ENCODE measurements at places on chromosomes 2 and 18.

GRCh38 chr2:205495819-205496218, 186.5 kb upstream of the NRP2 start:
- no peak for DNase-seq

GRCh38 chr2:28693223-28693622, 58.4 kb upstream of the PPP1CB start:
- no peak for DNase-seq

DNA sequence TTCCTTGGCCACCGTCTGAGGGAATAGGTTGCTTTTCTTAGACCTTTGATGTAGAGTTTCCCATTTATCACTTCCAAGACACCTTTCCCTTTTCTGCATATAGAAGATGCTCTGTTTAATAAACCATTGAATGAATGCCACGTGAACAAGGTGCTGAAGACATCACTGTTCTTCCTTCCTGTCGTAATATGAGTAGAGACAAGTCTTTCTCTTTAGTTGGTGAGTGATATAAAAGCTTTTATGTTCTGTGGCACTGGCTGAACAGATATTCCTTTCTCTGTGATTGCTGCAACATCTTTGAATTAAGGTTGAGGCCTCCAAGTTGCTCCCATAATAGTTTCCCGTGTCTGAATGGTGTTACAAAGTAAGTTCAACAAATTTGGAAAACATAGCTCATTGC, 38.7 kb downstream of the TTC39C start:
- no peak for DNase-seq

DNA sequence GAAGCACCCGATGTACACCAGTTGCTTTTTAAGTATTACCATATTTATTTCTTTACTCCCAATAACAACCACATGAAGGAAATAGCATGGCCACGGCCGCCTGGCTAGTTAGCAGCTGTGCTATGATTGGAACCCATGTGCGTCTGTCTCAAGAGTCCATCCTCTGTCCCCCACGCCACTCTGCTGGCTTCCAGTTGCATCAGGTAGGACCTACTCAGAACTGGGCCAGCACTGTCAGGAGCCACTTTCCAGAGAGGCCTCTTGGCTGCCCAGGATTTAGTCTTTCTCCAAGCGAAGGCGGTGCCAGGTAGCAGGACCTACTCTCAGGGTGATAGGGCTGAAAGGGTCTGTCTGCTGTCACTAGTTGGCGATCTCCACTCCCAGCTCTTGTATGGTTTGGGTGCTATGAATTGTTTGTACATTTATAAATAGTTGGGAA, 22.1 kb downstream of the ASB18 start:
- no peak for DNase-seq

DNA sequence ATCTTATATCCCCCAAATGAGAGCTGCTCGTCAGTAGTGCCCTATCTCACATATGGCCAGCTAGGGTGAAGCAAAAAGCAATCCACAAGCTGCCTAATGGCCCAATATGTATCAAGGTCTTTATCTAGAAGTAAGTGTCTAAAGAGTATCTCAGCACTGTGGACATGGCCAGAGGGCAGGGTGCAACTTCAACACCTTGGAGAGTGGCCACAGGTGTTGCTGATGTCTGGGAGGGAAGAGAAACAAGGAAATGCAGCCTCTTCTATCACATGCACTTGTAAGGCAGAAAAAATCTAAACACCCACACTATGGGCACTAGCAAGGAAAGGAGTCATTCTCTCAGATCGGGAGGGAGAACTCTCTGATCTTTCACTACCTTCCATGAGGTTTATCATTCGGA, 23.7 kb upstream of the MRPL19 start:
- DNase-seq, result no peak

DNA sequence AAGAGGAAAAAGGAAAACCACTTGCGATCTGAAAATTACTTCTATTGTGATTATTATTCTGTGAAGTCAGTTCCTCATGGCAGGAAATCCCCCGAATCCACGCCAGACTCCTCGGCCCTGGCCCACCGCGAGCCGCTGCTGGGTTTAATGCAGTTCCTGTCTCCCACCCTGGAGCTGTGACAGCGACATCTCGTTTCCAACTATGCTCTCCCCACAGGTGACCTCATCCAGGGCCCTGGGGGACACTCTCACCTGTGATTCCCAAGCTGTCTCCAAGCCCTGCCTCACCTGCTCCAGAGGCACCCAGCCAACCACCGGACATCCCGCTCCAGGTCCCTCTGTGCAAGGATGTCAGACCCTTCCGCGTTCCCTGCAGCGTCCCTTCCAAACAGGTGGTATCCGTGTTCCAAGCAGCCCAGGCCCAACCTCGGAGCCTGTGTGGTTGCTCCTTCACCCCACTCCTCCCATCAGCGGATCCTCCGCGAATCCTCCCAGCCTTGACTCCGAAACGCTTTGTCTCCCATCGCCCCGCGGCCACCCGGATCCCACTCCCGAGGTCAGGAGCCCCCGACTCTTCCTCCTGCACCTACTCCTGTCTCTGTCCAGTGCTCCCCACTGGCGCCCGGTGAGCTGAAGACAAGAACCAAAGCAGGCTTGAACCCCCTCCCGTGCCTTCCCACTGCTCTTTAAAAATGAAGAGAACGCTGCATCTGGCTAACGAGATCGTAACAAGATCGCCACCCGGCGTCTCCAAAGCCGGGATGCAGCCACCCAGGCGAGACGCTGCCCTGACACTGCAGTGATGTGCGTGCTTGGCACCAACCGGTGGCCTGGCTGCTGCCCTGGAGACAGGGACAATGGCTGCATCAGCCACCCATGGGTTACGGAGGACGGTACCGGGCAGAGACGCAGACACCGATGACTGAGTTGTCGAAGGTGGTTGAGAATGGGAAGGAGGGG, 96.5 kb downstream of the NDUFA10 start:
- peak; percentile 71 for DNase-seq

DNA sequence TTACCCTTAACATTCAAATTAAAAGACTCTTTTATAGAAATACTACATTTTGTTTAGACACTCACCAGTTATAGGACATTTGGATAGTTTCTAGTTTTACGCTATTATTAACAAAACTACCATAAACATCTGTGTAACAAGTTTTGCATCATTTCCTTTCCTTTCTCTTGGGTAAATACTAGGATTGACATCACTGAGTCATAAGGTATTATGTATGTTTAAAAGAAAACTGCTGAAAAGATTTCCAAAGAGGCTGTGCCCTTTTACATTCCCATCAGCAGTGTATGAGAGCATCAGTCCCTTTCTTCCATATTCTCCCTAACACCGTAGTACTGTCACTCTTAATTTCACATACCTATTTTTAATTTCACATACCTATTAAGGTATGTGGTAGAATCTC, 130.6 kb downstream of the USP34 start:
- DNase-seq, result no peak

- DNase-seq, result no peak
These were observed 6.9 kb downstream of the ZNF516 start for GRCh38 chr18:76488190-76488589.

DNA sequence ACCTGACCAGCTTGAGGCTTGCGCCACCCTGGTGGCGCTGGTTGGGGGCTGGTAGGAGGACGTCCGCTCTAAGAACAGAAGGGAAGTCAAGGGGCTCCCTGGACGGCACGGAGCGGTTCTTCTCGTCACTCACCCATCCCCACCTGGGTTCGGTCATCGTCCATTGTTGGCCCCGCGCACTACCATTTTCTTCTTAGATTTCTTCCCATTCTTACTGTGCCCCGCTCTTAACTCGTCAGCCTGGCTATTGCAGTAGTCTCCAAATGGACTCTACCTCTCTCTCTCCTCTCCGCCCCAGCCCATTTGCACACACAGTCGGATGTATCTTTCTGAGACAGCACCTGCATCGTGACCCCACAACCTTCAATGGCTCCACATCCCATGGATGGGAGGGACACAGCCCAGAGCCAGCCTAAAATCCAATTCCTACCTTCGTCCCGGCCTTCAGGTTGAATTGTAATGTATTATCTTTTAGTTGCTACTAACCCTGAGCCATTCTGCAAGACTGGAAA, 814 bp upstream of the RAB1A start:
- DNase-seq, result no peak

GRCh38 chr2:67219651-67220050, 177.5 kb upstream of the ETAA1 start:
- no peak for DNase-seq

GRCh38 chr2:96239745-96240264, 26.0 kb downstream of the TMEM127 start:
- DNase-seq, result no peak

DNA sequence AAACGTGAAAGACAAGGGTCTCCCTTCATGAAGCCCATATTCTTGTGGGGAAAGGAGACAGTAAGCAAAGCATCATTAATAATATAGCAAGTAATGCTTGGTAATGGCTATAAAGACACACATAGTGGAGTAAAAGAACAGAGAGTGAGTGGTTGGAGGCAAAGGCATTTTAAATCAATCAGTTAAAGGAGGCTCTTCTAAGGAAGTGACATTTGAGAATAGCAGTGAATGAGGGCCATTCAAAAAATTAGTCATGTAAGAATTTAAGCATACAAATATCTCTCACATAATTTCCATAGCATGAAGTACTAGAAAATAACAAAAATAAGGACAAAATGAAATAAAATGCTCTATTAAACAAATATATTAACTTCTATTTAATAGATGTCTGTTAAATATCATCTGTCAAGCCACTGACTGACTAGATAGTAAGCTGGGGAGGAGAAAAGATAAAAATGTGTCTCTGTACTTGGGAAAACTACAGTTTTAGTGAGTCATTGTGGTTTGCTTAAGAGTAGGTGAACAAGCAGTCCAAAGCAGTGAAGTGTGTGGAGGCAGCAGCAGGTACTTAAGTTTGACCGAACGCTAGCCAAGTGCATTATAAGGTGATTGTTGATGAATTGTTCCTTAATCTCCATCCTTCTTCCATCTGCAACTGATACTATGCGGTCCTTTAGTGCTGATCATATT, 160.1 kb downstream of the PARD3B start:
- DNase-seq, result no peak

- DNase-seq, result no peak
These were observed 2.6 kb downstream of the KDM3A start for GRCh38 chr2:86443631-86444350.

DNA sequence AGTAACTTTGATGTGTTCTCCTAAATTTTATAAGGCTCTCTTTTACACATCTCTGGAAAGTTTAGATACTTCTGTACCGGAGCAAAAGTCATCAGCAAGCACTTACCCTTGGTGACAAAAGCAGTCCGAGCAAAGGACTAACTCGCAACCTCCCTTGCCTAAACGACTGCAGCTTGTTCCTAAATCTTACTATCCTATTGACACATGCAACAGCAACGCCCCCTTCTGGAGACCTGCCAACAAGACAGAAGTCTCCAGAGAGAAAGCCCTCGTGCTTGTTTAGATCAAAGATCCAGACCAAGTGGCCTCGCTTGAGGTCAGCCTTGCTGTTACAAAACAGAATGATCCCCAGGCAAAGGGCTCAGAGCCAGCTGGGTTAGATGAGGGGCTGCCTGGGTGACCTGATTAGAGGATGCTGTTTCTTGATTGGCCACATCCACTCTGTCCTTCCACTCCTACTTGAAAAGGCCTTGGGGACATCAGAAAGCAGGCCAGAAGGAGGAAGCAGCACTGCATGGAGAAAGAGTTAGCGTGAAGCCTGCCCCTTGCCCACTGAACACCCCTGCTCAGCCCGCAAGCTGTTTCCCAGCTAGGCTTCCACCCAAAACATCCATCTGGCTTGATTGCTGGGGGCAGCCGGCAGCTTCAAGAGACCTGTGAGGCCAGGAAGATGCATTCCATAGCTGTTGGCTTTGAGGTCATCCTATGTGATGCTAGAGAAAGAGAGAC, 94.3 kb downstream of the HNRNPLL start:
- peak; percentile 82 for DNase-seq

DNA sequence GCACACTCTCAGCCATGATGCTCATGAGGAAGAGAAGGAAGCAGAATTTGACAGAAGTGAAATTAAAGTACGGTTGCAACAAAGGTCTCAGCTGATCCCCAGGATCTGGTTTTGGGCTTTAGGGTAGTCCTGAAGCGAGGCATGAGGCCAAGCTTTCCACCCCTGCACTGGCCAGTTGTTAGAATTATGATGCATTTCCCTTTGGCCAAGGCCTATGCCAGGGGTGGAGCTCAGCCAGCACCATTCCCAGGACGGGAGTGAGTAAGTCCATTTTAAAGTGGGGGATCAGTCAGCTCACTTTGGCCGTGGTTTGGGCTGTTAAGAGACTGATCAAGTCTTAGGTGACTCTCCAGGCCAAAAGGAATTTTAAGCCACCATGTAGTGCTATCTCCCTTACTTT, 314.5 kb upstream of the MMADHC start:
- no peak for DNase-seq

DNA sequence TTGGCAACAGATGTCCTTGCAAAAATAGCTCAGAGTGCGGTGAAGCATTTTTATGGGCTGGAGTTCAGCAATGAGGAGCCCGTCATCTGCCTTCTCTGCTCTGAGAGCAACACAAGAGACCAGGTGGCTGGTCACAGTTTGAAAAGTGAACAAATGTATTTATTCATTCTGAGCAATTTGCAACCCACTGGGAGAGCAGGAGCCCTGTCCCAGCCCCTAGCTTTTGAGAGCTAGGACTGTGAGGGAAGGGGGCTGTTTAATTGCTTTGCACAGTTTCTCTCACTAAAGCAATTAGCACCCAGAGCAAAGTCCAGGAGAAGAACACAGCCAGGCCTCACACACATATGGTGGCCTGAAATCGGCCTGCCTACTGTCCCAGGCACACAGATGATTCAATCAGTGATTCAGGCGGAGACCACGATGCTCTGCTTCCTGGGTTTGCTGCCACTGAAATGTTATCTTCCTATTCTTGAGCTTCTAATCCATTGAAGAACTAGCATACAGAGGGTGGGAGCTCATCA, 646.1 kb upstream of the ACVR2A start:
- no peak for DNase-seq

DNA sequence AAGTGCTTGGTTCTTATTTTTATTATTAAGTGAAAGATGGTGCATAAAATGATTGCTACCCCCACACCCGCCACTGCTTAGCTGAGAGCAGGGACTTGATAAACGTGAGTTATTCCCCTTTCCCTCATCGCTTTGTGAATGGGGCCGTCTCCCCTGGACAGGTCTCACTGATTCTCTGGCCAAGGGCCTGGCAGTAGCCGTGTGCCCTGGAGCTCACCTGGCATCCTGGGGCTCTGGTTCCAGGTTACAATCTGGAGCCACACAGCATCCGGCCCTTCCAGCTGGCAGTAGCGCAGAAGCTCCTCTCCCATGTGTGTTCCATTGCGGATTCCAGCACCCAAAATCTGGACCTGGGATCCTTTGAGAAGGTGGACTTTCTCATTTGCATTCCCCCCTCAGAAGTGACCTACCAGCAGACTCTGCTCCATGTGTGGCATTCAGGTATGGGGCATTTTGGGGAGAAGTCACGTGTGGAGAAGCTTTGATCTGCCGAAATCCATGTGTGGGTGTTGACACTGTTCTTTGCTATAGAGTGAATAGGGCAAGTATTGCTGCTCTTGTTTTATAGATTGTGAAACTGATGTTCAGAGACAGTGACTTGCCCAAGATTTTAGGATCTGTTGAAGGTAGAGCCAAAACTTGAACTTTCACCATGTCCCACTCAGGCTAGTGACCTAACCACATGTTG, 63.8 kb downstream of the GREB1 start:
- no peak for DNase-seq

DNA sequence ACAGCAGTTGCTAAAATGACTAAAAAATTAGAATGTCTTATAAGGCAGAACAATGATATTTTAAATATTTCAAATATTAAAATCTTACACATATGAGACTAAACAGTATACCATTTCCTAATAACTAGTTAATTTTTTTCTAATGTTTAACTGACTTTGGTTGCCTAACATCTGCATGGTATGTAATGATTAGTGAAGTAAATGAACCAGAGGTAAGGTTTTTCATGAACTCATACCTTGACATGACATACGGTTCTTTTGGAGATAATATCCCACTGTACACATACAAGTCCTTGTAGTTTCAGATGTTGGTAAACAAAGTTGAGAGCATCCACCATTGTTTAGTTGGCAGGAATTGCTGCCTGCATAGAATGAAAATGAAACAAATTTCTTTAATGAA, 1360.2 kb downstream of the LRP1B start:
- DNase-seq, result no peak
